Naive thymus-derived CD4-positive, alpha-beta T cell (primary cell): ENCODE measurements at places on chromosomes 6 and 20. TPM values are rescaled to one million over a fixed set of nuclear protein-coding genes. Genes with fewer than 3 reads are reported as not detected.

The TAAR2 gene
- polyA plus RNA-seq = not detected

The WFDC12 gene
- polyA plus RNA-seq = not detected

The PACRG gene
- polyA plus RNA-seq = 2.2 TPM

The CRISP2 gene
- polyA plus RNA-seq = not detected

The TMEM151B gene
- 0.22 TPM for polyA plus RNA-seq

The SYCP2 gene
- 0.47 TPM for polyA plus RNA-seq

The TNFRSF6B gene
- not detected for polyA plus RNA-seq

The KHDC1L gene
- not detected for polyA plus RNA-seq

The LY6G5C gene
- 6.4 TPM for polyA plus RNA-seq

The TNXB gene
- not detected for polyA plus RNA-seq

The MLIP gene
- not detected for polyA plus RNA-seq

The HLA-G gene
- polyA plus RNA-seq = 0.98 TPM

The CALHM4 gene
- not detected for polyA plus RNA-seq

The RIPOR3 gene
- polyA plus RNA-seq = 1.7 TPM

The LY86 gene
- polyA plus RNA-seq = 9.7 TPM

The SLC17A1 gene
- polyA plus RNA-seq = not detected

The ACTL10 gene
- polyA plus RNA-seq = 2.0 TPM

The TMEM244 gene
- polyA plus RNA-seq = not detected

The FAM217A gene
- polyA plus RNA-seq = 0.16 TPM

The TTK gene
- 0.51 TPM for polyA plus RNA-seq

The VWA7 gene
- not detected for polyA plus RNA-seq

The RNF144B gene
- 1.8 TPM for polyA plus RNA-seq

The SIGLEC1 gene
- polyA plus RNA-seq = not detected

The ADTRP gene
- polyA plus RNA-seq = 64.6 TPM

The SYNGAP1 gene
- polyA plus RNA-seq = 0.48 TPM

The LST1 gene
- polyA plus RNA-seq = 8.4 TPM

The FAM83C gene
- not detected for polyA plus RNA-seq

The LY6G5B gene
- polyA plus RNA-seq = not detected

The BMP7 gene
- not detected for polyA plus RNA-seq

The PSMB1 gene
- 436 TPM for polyA plus RNA-seq

The ZNF165 gene
- 1.1 TPM for polyA plus RNA-seq

The PRSS16 gene
- 0.82 TPM for polyA plus RNA-seq

The TCF21 gene
- not detected for polyA plus RNA-seq

The SRC gene
- 0.82 TPM for polyA plus RNA-seq

The EMILIN3 gene
- polyA plus RNA-seq = not detected

The RSPO3 gene
- polyA plus RNA-seq = not detected

The SAMD3 gene
- polyA plus RNA-seq = 43.4 TPM

The KCNB1 gene
- not detected for polyA plus RNA-seq

The RIMS4 gene
- not detected for polyA plus RNA-seq

The PPIL6 gene
- polyA plus RNA-seq = 0.44 TPM

The MYLK4 gene
- polyA plus RNA-seq = 0.23 TPM

The NDUFAF4 gene
- polyA plus RNA-seq = 65.6 TPM

The PGBD1 gene
- 0.89 TPM for polyA plus RNA-seq

The ADGB gene
- not detected for polyA plus RNA-seq

The BPIFB3 gene
- polyA plus RNA-seq = not detected

The SAPCD1 gene
- polyA plus RNA-seq = not detected

The MUCL3 gene
- not detected for polyA plus RNA-seq

The NQO2 gene
- 52.0 TPM for polyA plus RNA-seq

The OPRM1 gene
- polyA plus RNA-seq = not detected

The BEND3 gene
- 0.62 TPM for polyA plus RNA-seq

The IYD gene
- not detected for polyA plus RNA-seq

The PHF20 gene
- polyA plus RNA-seq = 99.9 TPM

The LY6G6C gene
- polyA plus RNA-seq = not detected

The STMND1 gene
- polyA plus RNA-seq = not detected

The MYT1 gene
- not detected for polyA plus RNA-seq

The PRDM13 gene
- polyA plus RNA-seq = not detected

The TMX4 gene
- 32.4 TPM for polyA plus RNA-seq
